CD4-positive, CD25-positive, alpha-beta regulatory T cell (primary cell): ENCODE measurements at places on chromosomes 11 and 22. TPM values are rescaled to one million over a fixed set of nuclear protein-coding genes. Genes with fewer than 3 reads are reported as not detected.

ZDHHC13 gene
- 16.2 TPM for total RNA-seq

YPEL4 gene
- total RNA-seq: 0.99 TPM

VSTM5 gene
- not detected for total RNA-seq

DCHS1 gene
- total RNA-seq: 2.4 TPM

CCDC116 gene
- not detected for total RNA-seq

RAPSN gene
- total RNA-seq: 1.7 TPM

PRG2 gene
- total RNA-seq: not detected

CARNS1 gene
- total RNA-seq: 7.8 TPM

C11orf16 gene
- not detected for total RNA-seq

DNA sequence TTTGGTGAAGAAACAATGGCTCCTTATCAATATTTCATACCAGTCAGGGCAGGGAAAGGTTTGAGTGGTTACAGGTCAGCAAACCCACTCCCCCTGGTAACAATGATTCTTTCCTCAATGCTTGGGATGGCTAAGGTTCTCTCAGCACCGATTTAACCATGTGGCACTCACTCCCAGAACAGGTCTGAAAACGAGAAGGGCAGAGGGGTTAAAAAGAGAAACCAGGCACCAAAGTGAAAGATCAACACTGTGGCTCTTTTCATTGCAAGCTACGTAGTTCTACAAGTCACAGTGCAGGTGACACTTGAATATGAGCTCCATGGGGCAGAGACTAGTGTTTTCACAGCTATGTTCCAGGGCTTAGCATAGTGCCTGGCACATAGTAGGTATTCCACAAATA, 132.4 kb downstream of the PLEKHA7 start:
- H3K36me3 ChIP-seq: no peaks in the 10 kb centered on the region
- no peaks in the 10 kb centered on the region for H3K4me1 ChIP-seq
- no peak overlapping the region for H3K4me3 ChIP-seq
- no peaks in the 10 kb centered on the region for H3K27me3 ChIP-seq
- DNase-seq: no peak

- no peak overlapping the region for H3K27ac ChIP-seq
- H3K4me1 ChIP-seq: no peaks in the 10 kb centered on the region
- no peak overlapping the region for H3K4me3 ChIP-seq
- DNase-seq: no peak
- no peaks in the 10 kb centered on the region for H3K36me3 ChIP-seq
Observed at GRCh38 chr11:125441648-125442410, 54.2 kb downstream of the FEZ1 start.

DNA sequence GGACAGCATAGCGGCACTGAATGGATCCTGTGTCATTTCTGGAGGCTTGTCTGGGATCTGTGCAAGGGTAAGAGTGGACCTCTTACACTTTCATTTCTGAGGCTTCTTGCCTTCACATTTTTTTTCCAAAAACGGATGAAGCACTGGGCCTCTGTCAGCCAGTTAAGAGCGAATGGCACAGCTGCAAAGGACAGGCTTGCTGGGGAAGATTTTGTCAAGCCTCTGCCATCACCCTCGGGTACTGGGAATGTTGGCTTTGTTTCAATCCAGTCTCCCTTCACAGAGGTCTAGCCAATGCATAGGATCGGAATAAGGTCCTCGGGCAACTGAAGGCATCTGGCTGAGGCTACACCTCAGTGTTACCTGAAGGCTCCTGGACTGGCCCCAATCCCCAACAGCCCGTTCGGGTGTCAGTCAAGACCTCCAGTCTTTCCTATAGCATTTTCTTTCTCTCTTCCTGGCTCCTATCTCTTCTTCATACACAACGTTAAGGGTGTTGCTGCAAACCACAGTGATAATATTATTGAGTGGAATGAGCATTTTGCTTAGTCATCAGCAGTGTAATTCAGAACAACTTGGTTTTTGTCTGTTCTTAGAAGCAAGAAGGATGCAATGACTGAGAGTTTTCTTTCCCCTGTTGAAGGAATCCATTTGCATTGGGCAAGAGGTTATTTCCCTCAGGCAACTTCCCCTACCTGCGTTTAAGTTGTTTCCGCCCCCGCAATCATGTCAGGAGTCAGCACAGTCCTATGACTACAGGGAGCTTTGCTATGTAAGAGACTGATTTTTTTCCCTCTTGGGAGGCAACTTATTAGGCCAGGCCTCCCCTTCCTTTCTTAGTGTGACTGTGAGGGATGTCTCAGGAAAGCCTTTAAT, 22.8 kb downstream of the NPAT start:
- H3K4me3 ChIP-seq: no peak overlapping the region
- DNase-seq: peak; percentile 75
- H3K4me1 ChIP-seq: peaks cover 32% of the 10 kb centered on the region
- peak overlapping the region; percentile 60 for H3K27ac ChIP-seq

- H3K27ac ChIP-seq: no peak overlapping the region
- H3K4me1 ChIP-seq: no peaks in the 10 kb centered on the region
- no peak overlapping the region for H3K4me3 ChIP-seq
Observed at GRCh38 chr11:74257959-74258553, 53.4 kb downstream of the P4HA3 start.

DNA sequence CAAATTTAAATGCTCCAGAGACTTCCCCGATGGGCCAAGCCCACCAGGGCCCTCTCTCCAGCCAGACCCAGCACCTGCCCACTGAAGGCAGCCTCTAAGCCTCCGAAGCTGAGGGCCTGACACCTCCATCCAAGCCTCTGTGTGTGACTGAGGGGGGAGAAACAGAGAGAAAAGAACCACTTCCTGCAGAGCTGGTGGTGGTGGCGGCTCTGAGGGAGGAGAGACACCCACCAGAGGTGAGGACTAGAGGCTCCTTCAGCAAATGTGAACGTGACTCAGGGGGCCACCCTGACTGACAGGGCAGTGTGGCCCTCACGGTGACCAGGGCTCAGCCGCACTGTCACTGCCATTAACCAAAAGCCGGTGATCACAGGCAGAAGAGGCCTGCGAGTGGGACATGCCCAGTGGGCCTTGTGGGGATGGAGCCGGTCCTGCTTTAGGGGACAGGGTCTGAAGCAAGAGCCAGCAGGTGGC, 31.0 kb upstream of the CD5 start:
- peak overlapping the region; percentile 71 for H3K27ac ChIP-seq
- H3K27me3 ChIP-seq: no peaks in the 10 kb centered on the region
- H3K4me1 ChIP-seq: peaks cover 54% of the 10 kb centered on the region
- peak; percentile 88 for DNase-seq
- H3K4me3 ChIP-seq: peak overlapping the region; percentile 41
- H3K36me3 ChIP-seq: no peaks in the 10 kb centered on the region

GRCh38 chr11:46240371-46240770, 37.1 kb upstream of the CREB3L1 start:
- no peak for DNase-seq
- H3K27me3 ChIP-seq: peaks cover 18% of the 10 kb centered on the region
- no peak overlapping the region for H3K4me3 ChIP-seq
- no peaks in the 10 kb centered on the region for H3K36me3 ChIP-seq
- peaks cover 37% of the 10 kb centered on the region for H3K4me1 ChIP-seq
- no peak overlapping the region for H3K27ac ChIP-seq

- H3K27ac ChIP-seq: no peak overlapping the region
- no peaks in the 10 kb centered on the region for H3K27me3 ChIP-seq
- H3K4me1 ChIP-seq: no peaks in the 10 kb centered on the region
- DNase-seq: no peak
- peaks cover 17% of the 10 kb centered on the region for H3K36me3 ChIP-seq
Observed at GRCh38 chr22:46908641-46909107, 146.2 kb downstream of the TBC1D22A start.

GRCh38 chr11:122523846-122524805, 131.4 kb upstream of the UBASH3B start:
- H3K4me1 ChIP-seq: no peaks in the 10 kb centered on the region
- peaks cover 3% of the 10 kb centered on the region for H3K27me3 ChIP-seq
- DNase-seq: no peak
- H3K4me3 ChIP-seq: no peak overlapping the region
- H3K36me3 ChIP-seq: no peaks in the 10 kb centered on the region

GRCh38 chr11:31783252-31783651, 27.9 kb downstream of the PAX6 start:
- H3K4me1 ChIP-seq: no peaks in the 10 kb centered on the region
- no peak for DNase-seq
- H3K27me3 ChIP-seq: no peaks in the 10 kb centered on the region

DNA sequence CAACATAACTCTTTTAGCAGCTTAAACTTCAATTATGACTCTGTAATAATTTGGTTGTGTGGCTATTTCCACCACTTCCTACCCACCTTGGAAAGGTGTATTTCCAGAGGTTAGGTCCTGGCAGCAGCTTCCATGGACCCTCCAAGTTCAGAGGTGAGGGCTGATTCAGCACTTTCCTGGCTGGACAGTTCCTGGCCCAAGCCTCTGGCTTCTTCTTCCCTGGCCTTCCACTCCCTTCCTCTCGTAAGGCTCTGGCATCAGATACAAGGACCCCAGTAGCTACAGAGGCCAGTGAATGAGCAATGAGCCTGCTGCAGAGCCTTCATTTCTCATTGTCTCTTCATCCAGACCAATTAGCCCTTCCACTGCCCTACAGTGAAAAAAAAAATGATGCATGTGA, 98.1 kb upstream of the KIRREL3 start:
- no peak overlapping the region for H3K4me3 ChIP-seq
- no peak for DNase-seq
- no peaks in the 10 kb centered on the region for H3K36me3 ChIP-seq
- H3K27ac ChIP-seq: no peak overlapping the region
- no peaks in the 10 kb centered on the region for H3K27me3 ChIP-seq

- no peak overlapping the region for H3K27ac ChIP-seq
- DNase-seq: no peak
- peaks cover 24% of the 10 kb centered on the region for H3K27me3 ChIP-seq
- H3K36me3 ChIP-seq: no peaks in the 10 kb centered on the region
- H3K4me1 ChIP-seq: no peaks in the 10 kb centered on the region
- no peak overlapping the region for H3K4me3 ChIP-seq
Observed at GRCh38 chr22:33051960-33052839, 6.0 kb downstream of the SYN3 start.

- H3K4me3 ChIP-seq: peak overlapping the region; percentile 93
- H3K27ac ChIP-seq: peak overlapping the region; percentile 56
- DNase-seq: peak; percentile 21
- peaks cover 23% of the 10 kb centered on the region for H3K4me1 ChIP-seq
- no peaks in the 10 kb centered on the region for H3K27me3 ChIP-seq
- no peaks in the 10 kb centered on the region for H3K36me3 ChIP-seq
Observed at GRCh38 chr11:104798789-104799188, 99.5 kb downstream of the CASP12 start.

- DNase-seq: no peak
- no peak overlapping the region for H3K4me3 ChIP-seq
- H3K4me1 ChIP-seq: no peaks in the 10 kb centered on the region
- H3K36me3 ChIP-seq: no peaks in the 10 kb centered on the region
- H3K27ac ChIP-seq: no peak overlapping the region
- H3K27me3 ChIP-seq: no peaks in the 10 kb centered on the region
Observed at GRCh38 chr11:99257131-99257530, 236.4 kb downstream of the CNTN5 start.

DNA sequence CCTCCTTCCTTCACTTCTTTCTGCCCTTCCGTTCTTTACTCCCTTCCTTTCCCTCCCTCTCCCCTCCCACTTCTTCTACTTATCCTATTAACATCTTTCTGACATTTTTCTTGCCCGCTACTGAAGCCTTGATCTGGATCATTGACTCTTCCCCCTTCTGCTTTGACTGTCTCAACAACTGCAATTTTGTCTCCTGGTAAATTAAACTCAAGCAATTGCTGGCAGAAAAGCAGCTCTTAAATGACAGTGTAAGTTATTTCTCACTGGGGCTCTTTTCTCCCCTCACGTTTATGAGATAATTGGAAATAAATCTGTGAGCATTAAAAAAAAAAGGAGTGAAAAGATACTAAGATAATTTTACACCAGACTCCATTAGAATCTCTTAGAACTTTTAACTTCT, 120.0 kb downstream of the SLC17A6 start:
- no peak overlapping the region for H3K4me3 ChIP-seq
- no peaks in the 10 kb centered on the region for H3K36me3 ChIP-seq
- H3K27ac ChIP-seq: no peak overlapping the region
- DNase-seq: no peak
- no peaks in the 10 kb centered on the region for H3K4me1 ChIP-seq

DNA sequence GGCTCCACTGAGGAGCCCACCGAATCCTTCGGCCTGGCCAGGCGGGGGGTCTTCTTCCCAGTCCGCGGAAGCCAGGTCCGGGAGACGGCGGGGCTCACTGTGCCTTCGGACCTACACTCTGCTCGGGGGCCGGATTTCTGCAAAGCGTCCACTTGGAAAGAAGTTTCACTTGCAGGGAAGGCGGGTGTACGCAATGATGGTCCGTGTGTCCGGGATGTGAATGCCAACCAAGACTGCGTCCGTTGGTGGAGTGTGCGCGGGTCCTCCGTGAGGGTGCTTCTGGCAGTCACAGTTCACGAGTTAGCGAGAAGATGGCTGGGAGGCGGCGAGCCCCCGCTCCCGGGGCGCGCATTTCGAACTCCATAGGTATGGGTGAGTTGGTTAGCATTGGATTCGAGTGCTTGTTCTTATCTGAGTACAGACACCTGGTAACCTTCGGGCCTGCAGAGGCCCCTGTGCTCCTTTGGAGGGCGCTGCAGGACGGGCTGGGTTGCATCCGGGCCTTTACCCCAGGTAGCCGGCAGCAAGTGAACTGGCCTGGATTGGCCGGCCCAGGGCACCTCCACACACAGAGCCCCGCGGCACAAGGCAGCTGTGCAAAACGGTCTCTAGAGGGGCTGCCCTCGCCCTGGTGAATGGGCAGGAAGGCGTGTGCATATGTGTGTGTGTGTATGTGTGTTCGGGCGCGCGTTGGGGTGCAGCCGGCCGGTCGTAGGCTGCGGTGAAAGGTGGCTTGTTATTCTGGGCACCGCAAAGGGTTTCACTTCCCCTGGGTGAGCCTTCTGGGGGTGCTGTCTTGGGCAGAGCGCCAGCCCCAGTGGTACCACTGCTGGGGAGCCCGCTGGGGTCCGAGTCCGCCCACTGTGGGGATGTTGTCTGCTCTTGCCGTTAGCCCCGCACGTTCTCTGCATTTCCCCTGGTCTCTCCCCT, 13.3 kb upstream of the CYP2R1 start:
- DNase-seq: peak; percentile 57
- H3K4me1 ChIP-seq: peaks cover 27% of the 10 kb centered on the region
- H3K27ac ChIP-seq: peak overlapping the region; percentile 60
- H3K4me3 ChIP-seq: peak overlapping the region; percentile 86
- H3K27me3 ChIP-seq: no peaks in the 10 kb centered on the region

DNA sequence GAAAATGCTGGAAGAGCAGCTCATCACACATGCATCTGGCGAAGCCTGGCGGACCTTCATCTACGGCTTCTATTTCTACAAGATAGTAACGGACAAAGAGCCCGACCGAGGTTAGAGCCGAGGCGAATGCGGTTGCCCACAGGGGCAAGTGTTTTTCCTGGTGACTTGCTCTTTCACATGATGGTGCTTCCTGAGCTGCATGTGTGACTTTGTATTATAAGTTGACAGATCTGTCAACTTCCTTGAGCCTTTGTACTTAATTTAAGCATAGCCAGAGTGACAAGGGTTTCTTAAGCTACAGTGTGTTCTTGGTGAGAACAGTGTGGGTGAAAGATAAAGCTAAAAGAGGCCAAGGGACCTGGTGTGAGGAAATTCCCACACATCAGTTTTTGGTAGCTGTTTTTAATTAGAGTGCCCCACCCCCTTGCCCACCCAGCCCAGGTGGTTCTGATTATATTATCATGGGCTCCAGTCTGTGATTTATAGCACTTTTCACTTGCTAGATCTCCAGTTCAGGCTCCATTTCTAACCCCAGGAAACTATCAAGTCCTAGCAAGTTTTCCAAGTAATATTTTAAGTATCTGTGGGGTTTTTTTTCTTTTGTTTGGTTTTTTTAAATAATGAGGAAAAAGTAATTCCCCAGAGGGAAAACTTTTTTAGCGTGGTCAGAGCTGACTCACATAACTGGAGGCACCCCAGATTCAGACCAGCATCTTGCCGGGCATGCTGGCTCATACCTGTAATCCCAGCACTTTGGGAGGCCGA, 68.0 kb upstream of the YWHAH start:
- H3K4me1 ChIP-seq: no peaks in the 10 kb centered on the region
- DNase-seq: no peak
- no peak overlapping the region for H3K4me3 ChIP-seq
